ENCODE measurements at places on chromosomes 4 and X.

DNA sequence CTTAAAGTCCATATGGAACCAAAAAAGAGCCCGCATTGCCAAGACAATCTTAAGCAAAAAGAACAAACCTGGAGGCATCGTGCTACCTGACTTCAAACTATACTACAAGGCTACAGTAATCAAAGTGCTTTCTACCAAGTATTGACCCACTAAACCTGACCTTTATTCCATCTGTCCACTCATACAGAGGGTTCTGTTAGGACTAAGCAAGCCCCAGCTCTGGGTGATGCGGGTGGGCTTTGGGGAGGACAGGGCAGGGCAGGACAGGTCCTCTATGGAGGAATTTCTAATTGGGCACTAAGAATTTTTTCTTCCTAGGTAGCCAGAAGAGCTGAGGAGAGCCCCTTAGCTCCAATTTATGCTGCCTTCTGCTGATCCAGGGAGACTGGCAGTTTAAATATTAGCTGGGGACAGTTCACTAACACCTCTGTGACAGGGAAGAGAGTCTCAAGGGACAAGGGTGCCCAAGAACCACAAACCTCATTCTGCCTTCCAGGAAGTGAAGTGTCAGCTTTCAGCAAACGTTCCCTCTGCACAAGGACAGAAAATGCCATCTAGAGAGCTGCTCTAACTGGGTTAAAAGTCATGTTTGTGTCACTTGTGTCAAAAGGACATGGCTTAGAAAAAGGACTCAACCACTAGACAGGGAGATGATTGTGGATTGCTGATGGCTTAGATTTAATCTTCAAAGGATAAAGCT lies 143.2 kb downstream of the KIT start:
- no peak for DNase-seq

DNA sequence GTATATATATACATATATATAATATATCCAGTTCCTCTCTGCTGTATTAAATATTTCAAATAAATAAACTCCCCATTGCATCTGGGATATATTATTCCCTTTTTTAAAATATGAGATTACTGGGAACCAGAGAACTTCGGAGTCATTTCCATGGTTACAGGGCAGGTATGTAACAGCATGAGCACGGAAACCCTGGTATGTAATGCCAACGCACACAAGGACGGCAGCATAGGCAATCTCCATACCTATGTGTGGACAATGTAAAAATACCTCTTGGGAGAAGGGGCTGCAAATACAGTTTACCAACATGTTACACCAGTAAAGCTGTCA lies 62.8 kb downstream of the NUDT10 start:
- no peak for DNase-seq

DNA sequence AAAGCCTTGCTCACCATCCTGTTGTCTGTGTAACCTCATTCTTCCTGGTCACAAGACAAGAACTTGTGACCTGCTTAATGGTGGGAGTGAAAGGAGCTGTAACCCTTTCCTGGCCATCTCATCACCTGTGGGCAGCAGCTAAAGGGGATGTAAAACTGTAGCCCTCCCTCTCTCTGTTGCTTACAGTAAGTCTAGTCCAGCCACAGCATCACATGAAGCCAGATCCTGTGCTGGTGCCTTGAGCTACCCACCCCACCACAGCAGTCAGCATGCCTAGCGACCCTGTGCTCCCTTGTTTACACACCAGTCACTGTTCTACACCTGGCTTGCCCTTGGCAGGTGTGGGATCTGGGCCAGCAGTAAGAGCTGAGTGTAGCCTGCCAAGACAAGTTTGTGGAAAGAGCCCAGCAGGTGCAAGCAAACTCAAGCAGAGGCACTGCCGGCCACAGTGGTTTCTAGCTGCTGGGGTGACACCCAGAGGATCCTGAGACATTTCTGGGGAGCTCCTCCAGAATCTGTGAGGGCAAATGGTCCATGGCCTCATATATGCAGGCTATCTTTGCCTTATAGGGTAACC lies 41.0 kb downstream of the UGT2B28 start:
- DNase-seq = peak; percentile 52

- DNase-seq = peak; percentile 76
These were observed 84.2 kb downstream of the BCOR start for GRCh38 chrX:40013266-40014195.

GRCh38 chrX:115491766-115492165 lies 69.2 kb upstream of the PLS3 start:
- DNase-seq = no peak

GRCh38 chrX:66130469-66130868 lies 33.6 kb upstream of the HEPH start:
- no peak for DNase-seq

- DNase-seq = no peak
These were observed 27.1 kb downstream of the PIR start for GRCh38 chrX:15465896-15466651.

- no peak for DNase-seq
These were observed 60.4 kb downstream of the PJA1 start for GRCh38 chrX:69104756-69105434.

DNA sequence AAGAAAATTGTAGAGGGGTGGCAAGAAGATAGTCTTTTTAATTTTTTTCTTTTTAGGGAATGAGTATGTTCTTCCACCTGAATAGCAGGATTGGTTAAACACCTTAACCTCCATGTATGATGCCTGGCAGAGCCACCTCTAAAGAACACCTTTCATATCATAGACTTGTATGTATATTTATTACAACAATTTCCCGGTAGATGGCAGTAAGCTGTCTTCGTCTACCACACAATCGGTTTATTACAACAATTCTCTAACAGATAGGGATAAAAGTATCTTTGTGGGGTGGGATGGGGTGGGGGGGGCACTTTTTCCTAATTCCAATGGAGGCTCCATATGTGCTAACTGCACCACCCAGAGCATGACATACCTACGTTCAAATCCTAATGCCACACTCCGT lies 255.5 kb downstream of the LDB2 start:
- DNase-seq = no peak

GRCh38 chr4:95186666-95187065 lies 362.1 kb downstream of the UNC5C start:
- DNase-seq = no peak

DNA sequence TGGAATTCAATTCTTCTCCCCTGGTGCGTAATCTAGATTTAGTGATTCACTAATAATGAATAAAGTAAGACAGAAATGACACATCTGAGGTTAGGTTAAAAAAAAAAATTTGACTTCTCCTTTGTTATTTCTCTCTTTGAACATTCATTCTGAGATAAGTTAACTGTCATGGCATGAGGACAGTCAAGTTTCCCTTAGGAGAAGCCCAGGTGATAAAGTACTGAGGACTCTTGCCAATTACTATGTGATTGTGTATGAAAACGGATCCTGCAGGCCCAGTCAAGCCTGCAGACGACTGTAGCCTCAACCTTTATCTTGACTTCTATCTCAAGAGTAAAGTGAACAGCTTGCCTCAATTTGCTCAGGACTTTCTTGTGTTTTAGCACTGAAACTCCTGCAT lies 293.2 kb downstream of the PRR32 start:
- DNase-seq = no peak

DNA sequence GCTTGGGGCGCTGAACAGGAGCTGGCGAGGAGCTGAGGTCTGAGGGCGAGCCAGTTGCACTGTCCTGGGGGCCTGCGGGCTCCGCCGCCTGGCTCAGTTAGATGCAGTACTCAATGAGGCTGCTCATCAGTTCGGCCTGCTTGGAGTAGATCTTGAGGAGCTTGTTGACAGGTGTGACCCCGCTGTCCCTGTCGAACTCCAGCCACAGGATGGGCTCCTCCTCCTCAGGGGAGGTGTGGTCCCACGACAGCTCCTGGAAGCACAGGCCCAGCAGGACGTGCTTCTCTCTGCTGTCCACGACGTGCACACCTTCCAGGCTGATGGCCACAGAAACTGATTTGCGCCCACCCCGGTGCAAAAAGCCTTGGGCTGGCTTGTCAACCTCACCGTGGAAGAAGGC lies 16.5 kb upstream of the LAS1L start:
- DNase-seq = no peak

DNA sequence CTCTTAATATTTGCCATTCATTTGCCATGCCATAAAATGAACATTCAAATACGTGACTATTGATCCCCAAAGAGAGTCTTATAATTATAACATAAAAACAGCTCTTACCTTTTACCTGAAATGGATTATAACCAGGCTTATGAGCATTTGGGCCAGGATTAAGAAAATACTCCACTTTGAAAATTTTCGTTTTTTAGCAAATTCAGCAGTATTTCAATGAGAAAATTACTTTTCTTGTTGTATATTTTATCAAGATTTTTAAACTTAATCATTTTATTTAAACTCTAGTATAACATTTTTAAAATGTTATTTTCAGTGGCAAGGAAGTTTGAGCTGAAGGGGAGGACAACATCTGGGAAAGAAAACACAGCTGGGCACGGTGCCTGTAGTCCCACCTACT lies 59.0 kb upstream of the RAPGEF2 start:
- DNase-seq = no peak

GRCh38 chr4:125131891-125132680 lies 182.7 kb upstream of the FAT4 start:
- no peak for DNase-seq

GRCh38 chrX:101485212-101485949 lies at the start of gene ARMCX4:
TSS of gene ARMCX4 (plus strand) at chrX:101485456. CDS start at chrX:101488590, 3,134 bp downstream.
- peak; percentile 76 for DNase-seq

Data from upper lobe of right lung (tissue), 1 donor.